ENCODE measurements at places on chromosomes 2 and 18.

- DNase-seq, result no peak
Observed at GRCh38 chr18:12890964-12891363, 6.9 kb upstream of the PTPN2 start.

DNA sequence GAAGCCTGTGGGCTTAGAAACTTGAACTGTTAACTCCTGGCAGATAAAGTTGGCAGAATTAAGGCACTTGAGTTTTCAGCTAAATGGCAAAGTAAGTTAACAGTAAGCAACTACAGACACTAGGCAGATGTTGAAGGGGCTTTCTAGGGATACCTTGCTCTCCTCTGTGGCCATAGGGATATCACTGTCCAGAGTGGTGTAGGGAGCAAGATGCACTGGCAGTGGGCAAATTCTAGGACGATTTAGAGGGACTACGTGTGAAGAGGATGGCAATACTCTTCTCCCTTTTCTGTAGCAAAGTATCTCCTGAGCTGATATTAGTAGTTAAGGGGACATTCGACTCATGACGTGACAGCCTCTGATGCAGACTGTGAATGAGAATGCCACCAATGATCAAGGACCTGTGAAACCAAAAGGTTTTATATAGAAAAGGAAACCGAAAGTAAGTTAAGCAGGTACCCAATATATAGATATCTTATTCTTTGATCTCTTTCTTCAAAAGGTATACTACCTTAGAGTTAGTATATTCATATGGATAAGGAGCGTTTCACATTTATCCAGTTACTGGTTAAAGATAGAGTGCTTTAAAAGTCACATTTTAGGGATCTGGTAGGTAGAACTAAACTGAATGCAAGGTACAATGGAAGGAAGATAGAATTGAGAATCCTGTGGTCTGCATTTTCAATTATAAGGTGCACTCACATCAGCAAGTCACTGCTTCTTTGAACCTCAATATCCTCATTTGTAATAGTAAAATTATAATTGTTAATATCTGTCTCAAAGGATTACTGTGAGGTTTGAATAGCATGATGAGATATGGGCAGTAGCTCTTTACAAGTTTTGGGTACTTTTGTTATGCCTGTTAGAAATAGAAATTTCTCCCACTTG is 106.4 kb downstream of the KCNH7 start:
- no peak for DNase-seq

DNA sequence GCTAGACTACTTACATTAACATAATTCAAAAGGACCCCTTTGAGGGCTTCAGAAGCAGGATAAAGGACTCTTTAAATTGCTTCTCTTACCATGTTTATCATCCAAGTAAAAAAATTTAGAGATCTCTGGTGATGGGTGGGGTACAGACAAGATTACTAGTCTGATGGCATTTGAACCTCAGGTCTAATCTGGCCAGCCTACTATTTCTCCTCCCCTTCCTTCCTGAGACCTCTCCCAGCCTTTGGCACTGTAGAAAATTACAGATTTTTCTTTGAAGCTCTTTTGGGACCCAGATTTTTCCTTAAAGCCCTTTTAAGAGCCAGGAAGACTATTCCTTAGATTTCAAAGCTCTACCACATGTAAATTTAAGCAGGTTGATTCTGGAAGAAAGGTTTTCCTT is 28.9 kb downstream of the GCA start:
- no peak for DNase-seq

DNA sequence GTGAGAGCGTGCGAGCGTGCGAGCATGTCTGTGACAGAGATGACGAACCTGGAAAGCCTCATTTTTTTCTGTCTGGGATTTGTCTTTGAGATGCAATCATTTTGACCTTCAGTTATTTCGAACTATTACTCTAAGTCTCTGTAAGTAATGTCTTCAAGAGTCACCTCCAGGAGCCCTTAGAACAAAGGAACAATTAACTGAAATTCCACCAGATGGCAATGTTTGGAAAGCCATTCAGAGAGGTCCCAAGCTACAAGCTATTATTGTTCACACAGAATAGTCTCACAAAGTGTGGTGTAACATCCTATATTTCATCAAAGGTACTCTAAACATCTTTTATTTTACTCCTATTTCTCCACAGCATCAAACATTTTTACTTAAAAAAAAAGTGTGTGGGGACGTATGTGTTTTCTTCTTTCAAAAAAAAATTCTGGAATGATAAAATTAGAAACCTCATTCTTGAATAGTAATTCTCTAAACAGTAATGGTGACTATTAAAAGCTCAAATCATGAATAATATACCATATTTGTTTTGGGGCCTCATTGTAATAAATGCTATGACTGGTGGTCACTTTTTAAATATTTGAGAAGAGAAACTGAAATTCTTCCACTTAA is 35.1 kb upstream of the MAPRE2 start:
- DNase-seq, result no peak

DNA sequence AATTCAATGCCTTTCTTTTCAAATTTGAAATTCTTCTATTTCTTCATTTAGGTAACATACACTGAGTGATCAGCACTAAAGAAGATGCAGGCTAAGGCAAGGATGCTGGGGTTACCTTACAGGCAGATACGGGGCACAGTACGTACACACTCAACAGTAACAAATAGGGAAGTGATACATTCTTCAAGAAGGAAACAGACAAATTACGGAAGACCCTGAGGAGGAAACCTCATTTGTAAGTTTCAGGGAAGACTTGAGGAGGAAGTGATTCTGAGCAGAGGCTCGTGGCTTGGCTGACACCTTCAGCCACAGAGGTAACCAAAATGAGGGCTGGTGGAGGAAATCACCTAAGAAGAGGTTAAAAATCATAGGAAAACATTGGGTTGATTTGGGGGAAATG is 1108.3 kb upstream of the KLHL29 start:
- DNase-seq, result no peak

DNA sequence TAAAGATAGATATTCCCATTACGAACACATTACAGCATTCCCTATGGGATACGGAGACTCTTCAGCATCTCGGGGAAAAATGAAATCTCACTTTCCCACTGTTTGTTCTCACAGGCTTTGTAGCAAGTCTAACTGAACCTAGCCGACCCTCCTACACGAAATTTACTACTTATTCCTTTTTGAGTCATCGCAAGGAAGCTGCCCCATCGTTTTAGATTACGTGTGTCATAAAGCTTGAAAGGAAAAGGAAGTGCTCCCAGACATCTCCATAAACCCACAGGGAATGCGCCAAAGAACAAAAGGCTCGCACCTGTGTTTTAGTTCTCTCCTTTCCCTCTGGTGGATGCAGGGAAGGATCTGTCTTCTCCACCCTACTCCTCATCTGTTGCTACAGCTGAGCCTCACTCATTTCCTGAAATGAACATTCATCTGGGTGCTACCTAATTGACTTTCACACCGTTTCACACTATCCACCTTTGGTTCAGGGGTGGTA is 76.2 kb upstream of the STK39 start:
- no peak for DNase-seq

DNA sequence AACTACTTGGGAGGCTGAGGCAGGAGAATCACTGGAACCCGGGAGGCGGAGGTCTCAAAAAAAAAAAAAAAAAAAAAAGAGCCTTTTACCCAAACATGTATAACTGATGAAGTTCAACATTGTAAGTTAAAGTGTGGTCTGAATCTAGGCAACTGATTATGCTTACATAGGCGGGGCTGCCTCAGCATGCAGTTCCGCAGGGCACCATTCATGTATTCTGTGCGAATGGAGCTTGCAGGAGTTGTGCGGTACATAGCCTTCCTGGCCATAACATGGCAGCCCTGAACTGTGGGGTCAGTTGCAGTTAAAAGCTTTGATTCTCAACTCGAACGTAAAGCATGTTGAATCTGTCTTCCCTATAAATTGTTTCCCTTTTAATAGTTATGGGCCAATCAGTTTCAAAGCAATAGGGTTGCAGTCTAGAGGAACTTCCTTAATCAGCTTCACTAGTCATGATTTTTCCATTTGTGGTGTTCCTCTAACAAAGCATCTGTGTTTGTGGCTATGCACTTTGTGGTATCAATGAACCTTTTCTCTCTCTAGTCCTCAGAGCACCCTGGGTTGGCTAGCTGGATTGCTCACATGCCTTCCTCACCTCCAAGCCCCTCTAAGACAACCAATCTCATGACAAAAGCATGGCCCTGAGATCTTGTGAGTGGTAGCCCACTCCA is 30.6 kb upstream of the CEP68 start:
- DNase-seq, result no peak

DNA sequence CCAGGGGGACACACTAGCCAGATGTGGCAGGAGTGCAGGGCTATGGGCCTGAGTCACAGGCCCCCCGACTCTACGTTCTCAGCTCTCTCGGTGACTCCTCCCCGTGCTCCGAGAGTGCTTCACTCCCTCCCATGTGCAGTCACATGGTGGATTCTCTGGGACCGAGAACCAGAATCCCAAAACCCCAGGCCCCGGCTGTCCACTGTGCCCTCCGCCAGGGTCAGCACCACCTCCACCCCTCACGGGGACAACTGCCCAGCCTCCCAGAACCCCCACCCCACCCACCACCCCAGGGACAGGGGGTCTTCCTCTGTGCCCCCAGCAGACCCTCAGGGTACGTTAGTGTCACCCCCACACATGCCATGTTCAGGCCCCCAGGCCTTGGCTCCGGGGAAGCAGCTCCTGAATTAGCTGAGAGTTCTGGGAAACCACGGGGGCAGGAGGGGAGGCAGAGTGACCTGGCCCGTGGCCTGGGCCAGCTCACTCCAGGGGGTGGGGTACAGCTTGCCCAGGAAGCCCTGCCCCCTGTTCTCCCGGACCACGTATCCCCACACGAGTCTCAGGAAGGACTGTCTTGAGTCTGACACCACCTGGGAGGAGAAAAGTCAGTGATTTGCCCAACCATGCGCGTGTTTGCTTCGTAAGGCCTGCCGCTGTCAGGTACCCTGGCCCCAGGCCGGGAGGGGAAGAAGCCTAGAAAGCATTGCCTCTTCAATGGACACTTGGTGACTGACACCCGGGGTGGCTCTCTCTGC is 4.4 kb downstream of the RAMP1 start:
- no peak for DNase-seq

DNA sequence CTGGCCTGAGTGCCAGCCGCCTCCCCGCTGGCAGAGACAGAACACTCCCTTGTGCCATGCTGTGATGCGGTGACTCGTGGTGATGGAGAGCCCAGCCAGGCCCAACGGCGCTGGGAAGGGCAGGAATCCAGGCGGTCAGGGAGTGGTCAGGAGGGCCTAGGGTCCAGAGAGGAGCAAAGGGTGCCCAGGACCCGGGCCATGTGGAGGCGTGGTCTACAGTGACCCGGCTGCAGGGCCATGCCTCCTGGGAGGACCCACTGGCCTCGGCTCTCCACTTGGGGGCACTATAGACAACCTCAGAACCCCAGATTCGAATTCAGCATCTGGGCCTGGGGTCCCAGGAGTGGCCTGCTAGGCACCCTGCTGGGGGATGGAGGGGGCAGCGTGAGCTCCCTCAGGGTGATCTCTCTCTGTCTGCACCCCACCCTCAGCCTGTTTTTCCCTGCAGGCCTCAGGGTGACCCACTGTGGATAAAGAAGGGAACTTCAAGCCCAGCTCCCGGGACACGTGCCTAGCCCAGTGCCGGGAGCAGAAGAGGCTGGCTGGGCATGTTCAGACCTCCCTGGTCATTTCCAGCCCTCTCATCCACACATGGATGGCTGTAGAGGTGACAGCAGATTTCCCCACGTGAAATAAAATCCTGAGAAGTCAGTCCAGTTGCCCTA is 13.0 kb downstream of the AMER3 start:
- no peak for DNase-seq

DNA sequence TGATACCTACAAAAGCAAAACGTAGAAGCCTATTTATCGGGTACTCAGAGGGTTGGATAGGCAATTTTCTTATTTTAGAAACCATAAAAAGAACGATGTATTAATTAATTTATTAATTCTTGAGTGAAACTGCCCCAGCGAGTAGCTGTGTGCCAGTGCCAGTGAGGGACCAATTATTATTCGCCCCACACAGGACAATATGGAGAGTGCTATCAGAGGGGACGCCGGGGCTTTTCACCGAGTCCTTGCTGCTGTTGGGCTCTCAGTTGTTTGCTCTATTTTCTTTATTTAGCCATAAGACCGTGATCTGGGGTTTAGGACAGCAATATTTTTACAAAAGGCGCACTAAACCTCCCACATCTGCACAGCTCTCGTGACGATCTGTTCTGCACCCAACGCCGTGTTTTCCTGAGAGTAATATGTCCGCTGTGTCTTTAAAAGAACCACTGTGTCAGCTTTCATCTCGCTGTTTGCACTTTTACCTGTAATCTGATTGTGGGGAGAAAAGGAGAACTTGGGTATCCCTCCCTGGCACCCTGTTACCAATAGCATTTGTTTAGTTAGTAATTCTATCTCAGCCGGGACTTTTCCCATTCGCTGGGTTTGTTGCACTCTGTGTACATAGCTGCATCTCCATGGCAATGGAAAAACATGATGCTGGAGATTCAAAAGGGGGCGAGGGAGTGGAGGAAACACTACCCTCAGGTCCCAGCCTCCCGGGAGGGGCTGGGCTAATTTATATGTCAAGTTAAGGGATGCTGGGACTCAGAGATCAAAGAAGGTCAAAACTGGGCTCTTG is 30.1 kb upstream of the ZNF516 start:
- no peak for DNase-seq
